ENCODE measurements at places on chromosomes 2 and 18.

DNA sequence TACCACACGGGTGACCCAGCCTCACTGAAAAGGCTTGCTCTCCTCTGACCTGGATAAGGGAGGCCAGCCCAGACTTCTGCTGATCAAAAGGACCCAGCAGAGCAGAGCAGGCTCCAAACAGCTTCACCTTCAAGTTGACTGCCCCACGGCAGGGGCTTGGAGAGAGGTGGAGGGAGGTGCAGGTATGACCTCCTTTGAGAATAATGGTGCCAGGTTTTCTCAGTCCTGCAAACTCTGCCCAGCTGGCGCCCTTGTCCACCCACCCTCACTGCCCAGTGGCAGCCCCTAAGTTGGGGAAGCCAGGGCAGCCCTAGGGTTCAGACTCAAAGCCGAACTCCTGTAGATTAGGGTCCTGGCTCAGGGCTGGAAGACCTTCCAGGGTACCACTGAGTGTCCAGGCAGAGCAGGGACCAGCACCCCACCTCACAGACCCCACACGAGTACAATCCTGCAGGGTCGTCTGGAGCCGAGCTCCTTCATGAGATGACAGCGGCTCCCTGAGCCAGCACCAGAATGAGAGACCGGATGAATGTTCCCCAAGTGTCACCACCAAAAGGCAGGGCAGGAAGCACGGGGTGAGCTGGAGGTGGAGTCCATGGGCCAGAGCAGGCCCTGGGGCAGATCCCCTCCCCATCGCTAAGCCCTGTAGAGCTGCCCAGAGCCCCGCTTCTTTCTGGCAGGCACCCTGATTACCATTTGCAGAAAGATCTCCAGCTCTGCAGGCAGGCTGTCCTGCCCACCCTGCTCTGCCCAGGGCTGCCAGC, 3.6 kb upstream of the GPC1 start:
- DNase-seq: no peak

- DNase-seq: no peak
Observed at GRCh38 chr2:153488072-153488471, 9.5 kb upstream of the RPRM start.

DNA sequence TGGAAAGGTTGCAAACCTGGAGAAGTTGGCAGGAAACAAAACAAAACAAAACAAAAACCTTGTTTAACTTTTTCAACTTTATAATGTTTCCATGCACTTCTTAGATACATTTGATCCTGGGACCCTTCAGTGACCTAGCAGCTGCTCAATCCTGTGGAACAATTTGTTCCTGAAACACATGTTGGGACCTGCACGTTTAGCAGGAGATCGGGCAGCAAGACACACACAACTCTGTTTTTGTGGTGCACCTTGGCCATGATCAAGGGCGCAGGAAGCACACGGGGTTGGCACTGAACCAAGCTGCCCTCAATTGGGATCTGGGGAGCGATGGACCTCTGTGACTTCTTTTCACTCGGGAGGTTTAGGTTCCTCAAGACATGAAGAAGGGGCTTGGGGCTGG, 268.7 kb downstream of the LOXHD1 start:
- DNase-seq: no peak

DNA sequence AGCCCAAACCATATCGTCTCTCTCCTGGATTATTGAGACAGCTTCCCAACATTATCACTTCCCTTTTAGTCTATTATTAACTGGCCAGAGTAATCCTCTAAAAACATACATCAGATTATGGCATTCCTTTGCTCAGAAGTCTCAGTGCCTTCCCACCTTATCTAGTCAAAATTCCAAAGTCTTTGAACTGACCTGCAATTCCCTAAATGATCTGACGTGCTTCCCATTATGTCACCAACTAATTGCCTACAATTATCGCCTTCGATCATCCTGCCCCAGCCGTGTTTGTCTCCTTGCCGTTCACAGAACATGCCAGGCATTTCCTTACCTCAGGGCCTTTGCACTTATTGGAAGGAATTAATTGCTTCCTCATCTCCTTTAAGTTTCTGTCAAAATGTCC, 332.4 kb downstream of the IRS1 start:
- DNase-seq: no peak

DNA sequence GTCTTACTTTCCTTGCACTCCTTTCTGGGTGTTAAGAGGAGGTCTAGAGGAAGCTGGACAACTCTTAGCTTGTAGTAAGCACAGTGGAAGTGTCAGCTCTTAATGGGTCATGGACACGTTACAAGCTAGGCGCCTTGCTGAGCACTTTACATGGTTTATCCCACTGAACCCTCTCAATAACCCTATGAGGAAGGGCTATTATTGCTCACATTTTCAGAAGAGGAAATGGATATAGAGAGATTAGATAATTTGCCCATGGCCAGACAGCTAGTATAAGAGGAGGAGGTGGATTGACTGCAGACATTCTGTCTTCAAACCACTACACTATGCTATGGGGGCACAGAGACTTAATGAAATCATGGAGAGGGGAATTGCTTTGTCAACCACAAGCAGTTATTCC, 8.3 kb upstream of the IL1RN start:
- DNase-seq: no peak

- DNase-seq: no peak
Observed at GRCh38 chr18:6677086-6677485, 52.4 kb upstream of the ARHGAP28 start.

DNA sequence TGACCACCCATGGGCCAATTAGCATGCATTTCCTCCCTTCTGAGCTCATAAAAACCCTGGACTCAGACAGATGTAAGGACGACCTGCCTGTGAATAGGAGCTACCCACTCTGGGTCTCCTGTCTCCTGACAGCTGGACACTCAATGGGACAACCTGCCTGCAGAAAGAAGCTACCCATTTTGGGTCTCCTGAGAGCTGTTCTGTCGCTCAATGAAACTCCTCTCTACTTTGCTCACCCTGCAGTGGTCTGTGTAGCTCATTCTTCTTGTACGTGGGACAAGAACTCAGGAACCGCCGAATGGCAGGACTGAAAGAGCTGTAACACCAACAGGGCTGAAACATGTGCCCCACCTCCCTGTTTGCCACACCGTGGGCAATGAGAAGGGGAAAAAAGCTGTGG, 60.3 kb upstream of the DYNC1I2 start:
- DNase-seq: no peak

DNA sequence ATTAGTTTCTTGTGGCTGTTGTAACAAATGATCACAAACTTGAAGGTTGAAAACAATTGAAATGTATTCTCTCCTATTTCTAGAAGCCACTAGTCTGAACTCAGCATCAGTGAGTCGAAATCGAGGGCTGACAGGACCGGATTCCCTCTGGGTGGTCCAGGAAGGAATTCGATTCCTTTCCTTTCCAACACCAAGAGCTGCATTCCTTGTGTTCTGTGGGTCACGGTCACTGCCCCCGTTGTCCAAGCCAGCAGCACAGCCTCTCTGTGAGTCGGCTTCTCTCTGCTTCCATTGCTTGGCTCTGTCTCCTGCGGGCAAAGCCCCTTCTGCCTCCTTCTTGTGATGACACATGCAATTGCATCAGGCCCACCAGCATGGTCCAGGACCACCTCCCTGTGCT, 67.3 kb downstream of the SMIM21 start:
- DNase-seq: no peak

DNA sequence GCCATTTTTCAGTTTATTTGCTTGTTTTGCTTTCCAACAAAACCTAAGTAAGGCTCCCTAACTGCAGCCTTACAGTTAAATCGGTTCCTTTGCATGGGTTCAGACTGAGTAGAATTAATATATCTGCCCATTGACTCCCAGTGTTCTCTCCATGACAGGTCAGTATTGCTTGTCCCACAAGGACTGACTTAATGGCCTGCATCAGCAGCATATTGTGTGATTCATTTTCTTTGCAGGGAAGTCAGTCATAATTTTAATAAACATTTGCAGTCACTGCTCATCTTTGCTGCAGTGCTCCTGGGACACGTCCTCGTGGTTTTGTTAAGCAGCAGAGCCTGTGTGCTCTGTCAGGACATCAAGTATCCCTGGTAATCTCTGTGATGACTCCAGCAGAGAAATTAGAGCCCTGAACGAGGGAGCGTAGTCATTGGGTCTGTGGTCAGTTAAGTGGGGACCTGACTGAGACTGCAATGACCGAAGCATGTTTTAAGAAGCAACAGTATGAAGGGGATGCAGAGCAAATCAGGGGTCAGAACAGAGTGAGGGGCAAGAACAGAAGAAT, 93.3 kb downstream of the CDH20 start:
- no peak for DNase-seq

- DNase-seq: no peak
Observed at GRCh38 chr2:146457221-146457620, 1387.6 kb upstream of the ACVR2A start.

- no peak for DNase-seq
Observed at GRCh38 chr2:60170272-60170671, 383.2 kb downstream of the BCL11A start.

GRCh38 chr2:142841788-142842187, 35.7 kb upstream of the KYNU start:
- DNase-seq: no peak
